Right ventricle myocardium superior (tissue), 1 donor: ENCODE measurements at places on chromosomes 16 and 17.
A peak's percentile ranks its signal among the peaks of the same experiment; 100 is the strongest.

GRCh38 chr17:7732981-7733539, 15.5 kb downstream of the DNAH2 start:
- DNase-seq, result no peak

DNA sequence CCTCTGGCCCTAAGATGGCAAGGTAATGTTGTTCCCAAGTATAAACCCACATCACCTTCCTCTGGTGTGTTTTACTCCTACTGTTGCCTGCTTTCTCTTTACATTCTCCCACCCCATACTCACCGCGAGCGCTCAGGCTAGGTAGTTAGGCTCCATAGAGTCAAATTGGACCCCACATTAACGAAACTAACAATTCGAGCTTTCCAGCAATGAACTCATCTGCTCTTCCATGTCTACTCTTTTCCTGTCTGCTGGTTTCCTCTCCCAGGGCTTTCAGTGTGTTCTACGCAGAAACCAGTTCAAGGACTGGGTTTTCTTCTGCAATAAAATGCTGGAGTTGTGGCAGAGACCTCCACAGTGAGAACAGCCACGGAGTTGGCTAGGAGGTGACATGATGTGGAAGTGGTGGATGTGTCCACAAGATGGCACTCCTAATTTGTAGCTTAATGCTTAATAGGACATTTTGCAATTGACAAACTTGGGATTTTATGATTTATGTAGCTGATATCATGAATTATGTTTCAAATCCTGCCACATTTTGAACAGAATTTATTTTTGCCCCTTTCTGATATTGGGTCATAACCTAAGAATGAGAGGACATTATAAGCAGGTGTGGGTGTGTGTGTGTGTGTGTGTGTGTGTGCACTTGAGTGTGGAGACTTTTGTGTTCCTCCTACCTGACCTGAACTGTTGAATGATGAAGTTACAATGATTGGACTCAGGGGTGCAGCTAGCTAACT, 2.2 kb upstream of the UQCRC2 start:
- DNase-seq, result no peak

- no peak for DNase-seq
Observed at GRCh38 chr16:83603723-83604570, 203.8 kb upstream of the HSBP1 start.

DNA sequence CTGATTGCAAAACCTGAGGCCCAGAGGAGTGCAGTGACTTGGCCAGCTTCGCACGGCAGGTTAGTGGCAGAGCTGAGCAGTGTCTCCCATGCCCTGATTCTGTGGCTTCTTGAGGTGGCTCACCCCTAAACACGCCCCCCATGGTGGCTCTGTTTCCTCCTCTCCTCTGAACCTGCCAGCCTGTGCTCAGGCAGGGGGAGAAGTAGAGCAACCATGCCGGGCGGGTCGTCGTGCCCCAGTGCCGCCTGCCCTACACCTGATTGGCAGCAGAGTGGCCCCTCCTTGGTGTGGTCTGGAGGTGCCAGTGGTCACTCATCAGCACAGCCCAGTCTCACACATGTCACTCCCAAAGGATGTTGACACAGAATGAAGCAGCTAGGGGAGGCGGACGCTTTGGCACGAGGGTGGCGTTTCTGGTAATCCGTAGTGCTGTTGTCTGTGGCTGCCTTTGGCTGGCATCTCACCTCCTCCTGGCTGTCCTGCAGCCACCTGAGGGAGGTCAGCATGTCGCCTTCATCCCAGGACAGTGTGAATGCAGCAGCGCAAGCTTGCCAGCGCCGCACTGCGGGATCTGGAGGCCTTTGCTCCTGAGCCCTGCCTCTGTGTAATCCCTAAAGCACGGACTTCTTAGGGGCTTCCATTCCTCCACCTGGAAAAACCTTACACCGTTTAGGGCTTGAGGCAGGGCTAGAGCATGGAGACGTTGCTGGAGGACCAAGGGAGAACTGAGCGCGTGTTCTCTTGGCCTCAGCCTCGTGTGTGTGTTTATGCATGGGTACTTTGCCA, 294.7 kb downstream of the SEC14L1 start:
- DNase-seq, result no peak

- DNase-seq, result peak; percentile 89
Observed at GRCh38 chr17:80575057-80575875, 30.6 kb downstream of the RPTOR start.

- no peak for DNase-seq
Observed at GRCh38 chr17:18042983-18043382, 3.8 kb downstream of the GID4 start.

DNA sequence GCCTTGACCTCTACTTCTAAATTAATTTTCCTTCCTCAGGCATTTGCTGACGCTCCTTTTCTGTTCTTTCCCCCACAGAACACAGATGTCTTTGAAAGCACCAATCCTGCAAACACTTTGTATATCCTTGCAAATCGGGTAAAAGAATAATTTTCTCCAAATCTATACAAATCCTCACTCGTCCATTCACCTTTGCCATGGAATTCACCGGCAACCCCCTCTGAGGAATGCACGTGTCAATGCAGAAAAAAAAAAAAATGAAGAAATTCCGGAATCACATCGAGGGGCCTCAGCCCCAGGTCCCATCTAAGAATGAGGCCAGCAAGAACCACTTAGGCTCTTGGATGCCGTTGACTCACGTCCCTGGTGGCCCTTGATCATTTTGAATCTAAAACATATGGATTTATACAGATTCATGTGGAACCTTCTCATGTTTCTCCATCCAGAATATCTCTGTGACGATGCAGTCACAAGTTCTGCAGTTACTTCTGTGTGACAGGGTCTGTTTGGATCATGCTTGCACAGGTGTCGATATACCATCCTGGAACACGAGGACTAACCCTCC, 136.9 kb downstream of the RBFOX3 start:
- DNase-seq, result no peak

DNA sequence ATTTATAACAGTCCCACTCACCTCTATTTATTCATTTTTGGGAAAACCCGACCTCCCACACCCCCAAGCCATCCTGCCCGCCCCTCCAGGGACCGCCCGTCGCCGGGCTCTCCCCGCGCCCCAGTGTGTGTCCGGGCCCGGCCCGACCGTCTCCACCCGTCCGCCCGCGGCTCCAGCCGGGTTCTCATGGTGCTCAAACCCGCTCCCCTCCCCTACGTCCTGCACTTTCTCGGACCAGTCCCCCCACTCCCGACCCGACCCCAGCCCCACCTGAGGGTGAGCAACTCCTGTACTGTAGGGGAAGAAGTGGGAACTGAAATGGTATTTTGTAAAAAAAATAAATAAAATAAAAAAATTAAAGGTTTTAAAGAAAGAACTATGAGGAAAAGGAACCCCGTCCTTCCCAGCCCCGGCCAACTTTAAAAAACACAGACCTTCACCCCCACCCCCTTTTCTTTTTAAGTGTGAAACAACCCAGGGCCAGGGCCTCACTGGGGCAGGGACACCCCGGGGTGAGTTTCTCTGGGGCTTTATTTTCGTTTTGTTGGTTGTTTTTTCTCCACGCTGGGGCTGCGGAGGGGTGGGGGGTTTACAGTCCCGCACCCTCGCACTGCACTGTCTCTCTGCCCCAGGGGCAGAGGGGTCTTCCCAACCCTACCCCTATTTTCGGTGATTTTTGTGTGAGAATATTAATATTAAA, 638 bp upstream of the TMEM88 start:
- DNase-seq, result no peak

- DNase-seq, result peak; percentile 61
Observed at GRCh38 chr17:266701-267667, 85.5 kb upstream of the DOC2B start.

DNA sequence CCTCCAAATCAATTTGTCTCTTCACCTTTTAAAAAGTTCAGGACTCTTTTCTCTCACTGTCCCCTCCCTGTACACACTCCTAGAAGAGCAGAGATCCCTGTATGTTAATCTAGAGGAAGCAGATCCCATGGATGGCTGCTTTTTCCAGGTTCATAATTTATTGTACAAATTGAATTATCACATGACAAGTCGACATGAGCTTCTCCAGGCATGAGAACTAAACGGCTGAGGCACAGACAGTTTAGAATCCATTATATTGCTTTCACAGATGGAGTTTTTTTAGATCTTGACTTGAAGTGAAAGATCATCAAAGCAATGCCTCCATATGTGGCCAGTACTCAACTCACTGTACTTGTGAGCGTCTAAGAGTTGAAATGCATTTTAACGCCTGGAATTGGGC, 47.9 kb downstream of the RGS9 start:
- DNase-seq, result no peak

DNA sequence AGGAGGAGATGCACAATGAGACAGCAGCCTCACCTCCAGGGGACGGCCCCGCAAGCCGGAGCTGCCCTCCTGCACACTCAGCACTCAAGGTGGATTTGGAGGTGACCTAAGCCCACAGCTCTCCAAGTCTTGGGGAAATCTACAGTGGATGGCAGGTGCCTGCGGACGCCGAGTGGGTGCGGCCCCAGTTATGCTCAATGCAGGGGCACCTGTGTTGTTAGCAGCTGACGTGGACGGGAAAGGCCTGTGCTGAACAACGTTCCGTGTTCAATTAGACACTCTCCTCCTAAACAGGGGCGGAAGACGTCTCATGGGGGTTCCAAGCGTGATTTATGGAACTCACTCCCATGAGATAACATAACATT, 22.0 kb upstream of the METRNL start:
- DNase-seq, result no peak

DNA sequence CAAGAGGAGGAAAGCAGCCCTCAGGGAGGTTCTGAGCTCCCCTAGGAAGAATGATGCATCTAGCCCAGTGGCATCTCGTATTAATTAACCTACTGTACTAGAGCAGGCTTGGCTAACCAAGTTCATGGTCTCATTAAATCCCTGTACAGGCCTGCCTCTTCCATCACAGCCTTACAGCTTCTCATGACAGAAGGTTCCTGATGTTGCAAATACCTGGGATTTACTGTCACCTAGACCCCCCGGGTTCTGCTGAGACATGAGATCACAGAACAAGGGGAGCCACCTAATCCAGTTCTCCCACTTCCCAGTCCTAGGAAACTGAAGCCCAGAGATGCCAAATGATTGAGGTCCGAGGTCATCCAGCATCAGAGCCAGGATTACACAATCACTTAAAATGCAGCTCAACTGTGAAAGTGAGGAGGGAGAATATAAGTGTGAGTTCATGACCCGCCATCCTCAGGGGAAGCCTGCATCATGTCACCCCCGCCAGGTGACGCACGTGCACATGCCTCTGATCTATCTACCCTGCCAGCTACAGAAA, 23.9 kb downstream of the ACLY start:
- no peak for DNase-seq

- no peak for DNase-seq
Observed at GRCh38 chr17:76440751-76441362, 12.1 kb downstream of the UBE2O start.

GRCh38 chr17:46736100-46736499, 82.4 kb downstream of the WNT3 start:
- no peak for DNase-seq

- no peak for DNase-seq
Observed at GRCh38 chr17:29844339-29845048, 85.5 kb downstream of the SSH2 start.

GRCh38 chr16:25493136-25493811, 198.5 kb upstream of the HS3ST4 start:
- DNase-seq, result no peak

- no peak for DNase-seq
Observed at GRCh38 chr16:80883816-80884215, 79.4 kb upstream of the CDYL2 start.

DNA sequence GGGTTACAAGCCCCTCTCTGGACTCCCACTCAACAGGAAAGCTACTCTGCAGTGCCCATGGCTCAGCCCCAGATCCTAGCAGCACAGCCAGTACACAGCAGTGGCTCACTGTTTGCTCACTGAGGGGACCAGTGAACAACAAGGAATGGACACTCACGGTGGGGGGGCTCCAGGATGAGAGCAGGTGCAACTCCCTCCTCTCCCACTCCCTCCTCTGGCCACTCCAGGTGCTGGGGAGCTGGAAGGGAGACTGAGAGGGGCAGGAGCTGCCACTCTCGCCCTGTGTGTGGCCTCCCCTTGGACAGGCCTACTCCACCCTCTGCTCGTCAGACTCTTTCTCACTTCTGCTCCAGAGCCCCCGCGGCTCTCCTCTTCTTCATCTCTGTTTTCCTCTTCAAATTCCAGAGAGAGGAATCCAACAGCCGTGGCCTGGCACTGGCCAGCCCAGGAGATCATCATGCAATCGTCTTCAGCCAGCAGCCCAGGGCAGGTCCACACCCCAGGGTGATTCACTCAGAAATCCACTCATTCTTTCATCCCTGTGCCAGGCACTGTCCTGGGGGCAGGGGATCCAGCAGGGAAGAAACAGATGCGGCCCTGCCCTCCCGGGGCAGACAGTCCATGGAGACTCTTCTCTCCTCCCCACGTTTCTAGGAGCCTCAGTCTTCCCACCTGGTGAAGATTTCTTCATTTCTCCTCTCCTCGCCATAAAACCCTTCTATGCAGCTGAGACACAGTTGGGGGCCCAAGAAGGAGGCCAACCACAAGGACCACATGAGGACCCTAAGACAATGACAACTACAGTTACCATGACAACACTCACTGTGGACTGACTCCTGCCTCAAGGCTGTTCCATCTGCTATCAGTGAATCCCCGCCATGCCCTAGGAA, 30.7 kb downstream of the CFAP20 start:
- DNase-seq, result no peak

GRCh38 chr16:28027055-28027454, 36.5 kb downstream of the GSG1L start:
- DNase-seq, result no peak

DNA sequence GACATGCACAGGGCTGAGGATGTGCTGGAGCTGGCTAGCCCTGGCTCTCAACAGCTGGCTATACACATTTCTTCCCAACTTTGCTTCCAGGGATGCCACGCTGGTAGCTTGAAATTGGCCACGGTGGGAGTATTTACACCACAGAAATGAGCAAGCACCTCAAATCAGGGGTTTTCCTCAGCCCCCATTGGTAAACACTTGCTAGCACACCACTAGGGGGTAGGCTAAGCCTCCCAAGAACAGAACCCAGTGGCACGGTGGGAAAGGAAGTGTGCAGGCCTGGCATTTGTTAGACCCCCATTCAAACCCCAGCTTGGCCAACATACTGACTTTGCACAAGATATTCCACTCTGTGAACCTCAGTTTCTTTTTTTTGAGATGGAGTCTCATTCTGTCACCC, 12.9 kb downstream of the DRC3 start:
- DNase-seq, result no peak

- no peak for DNase-seq
Observed at GRCh38 chr16:75624921-75625334, 1.8 kb upstream of the ADAT1 start.

DNA sequence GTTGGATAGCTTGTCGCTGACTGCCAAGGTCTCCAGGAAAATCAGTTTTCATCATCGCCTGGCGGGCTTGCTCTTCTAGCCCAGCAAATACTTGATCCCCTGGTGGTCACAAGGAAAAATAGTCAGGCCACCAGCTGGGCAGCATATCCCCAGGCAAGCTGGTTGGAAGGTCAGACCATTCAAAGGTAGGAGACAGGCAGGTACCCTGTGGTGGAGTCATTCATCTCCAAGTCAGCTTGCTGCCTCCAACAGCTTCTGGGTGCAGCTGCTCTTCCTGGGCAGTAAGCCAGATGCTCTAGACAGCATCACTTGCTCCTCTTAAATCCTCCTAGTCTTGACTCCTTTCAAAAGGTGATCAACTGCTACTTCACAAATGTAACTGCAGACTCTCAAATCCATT, 16.0 kb downstream of the ZNF821 start:
- DNase-seq, result no peak

GRCh38 chr16:58815181-58815888, 81.2 kb upstream of the GOT2 start:
- DNase-seq, result no peak

GRCh38 chr16:62676306-62676705, 640.1 kb upstream of the CDH8 start:
- DNase-seq, result no peak

- DNase-seq, result no peak
Observed at GRCh38 chr16:64730261-64730660, 391.6 kb downstream of the CDH11 start.
